ENCODE measurements at places on chromosomes 13 and 19.

DNA sequence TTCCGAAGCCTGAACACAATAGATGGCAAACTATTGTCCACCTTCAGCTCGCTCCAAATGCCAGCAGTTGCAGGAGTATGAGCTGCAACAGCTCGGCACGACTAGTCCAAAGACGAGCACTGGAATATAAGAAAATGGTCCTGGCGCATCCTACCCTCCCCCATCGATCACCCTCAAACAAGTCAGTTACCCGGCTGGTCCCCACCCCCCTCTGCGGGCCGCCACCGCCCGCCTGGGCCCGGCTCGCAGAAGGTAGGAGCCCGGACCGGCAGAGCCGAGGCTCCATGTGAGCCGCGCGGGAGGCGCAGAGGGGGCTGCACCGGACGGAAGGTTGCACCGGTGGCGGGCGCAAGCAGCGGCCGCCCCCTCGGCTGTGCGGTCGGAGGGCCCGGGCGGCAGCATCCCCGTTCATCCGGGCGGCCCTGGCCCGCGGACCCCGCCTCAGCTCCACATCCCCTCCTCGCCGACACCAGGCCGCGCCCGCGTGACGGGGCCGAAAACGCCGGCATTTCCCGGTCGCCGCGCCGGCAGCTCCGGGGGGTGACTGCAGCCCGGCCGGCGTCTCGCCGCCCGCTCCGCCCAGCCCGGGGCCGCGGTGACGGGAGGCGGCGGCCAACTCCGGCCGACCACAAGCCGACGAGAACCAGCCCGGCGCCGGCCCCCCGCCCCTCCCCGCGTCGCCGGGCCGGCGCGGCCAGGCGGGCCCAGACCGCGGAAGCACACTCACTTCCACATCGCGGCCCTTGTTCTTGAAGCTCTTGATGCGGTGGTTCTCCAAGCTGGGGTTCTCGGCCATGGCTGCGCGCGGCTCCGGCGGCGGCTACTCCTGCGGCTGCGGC, 552 bp downstream of the KPNA3 start:
- peak overlapping the region; percentile 83 for H3K27ac ChIP-seq
- no peaks in the 10 kb centered on the region for H3K27me3 ChIP-seq
- H3K36me3 ChIP-seq: no peaks in the 10 kb centered on the region

DNA sequence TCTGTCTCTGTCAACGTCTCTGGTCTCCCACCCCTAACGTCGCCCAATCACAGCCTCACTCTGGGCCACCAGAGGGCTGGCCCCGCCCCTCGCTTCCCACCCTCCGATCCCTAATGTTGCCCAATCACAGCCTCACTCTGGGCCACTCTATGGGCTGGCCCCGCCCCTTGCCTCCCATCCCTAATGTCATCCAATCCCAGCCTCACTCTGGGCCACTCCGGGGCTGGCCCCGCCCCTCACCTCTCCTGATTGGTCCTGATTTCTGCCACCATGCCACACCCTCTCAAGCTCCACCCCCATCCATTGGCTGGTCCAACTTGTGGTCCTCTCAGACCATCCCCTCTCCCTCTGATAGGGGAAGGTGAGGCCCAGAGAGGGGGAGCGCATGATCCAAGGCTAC, 24.9 kb downstream of the CELF5 start:
- no peaks in the 10 kb centered on the region for H3K36me3 ChIP-seq
- peaks cover 3% of the 10 kb centered on the region for H3K27me3 ChIP-seq
- no peak overlapping the region for H3K4me3 ChIP-seq
- H3K4me1 ChIP-seq: no peaks in the 10 kb centered on the region

GRCh38 chr13:77305266-77305665, 21.6 kb downstream of the MYCBP2 start:
- no peaks in the 10 kb centered on the region for H3K36me3 ChIP-seq
- H3K4me1 ChIP-seq: peaks cover 18% of the 10 kb centered on the region
- no peak for DNase-seq
- H3K27ac ChIP-seq: no peak overlapping the region
- no peaks in the 10 kb centered on the region for H3K27me3 ChIP-seq

DNA sequence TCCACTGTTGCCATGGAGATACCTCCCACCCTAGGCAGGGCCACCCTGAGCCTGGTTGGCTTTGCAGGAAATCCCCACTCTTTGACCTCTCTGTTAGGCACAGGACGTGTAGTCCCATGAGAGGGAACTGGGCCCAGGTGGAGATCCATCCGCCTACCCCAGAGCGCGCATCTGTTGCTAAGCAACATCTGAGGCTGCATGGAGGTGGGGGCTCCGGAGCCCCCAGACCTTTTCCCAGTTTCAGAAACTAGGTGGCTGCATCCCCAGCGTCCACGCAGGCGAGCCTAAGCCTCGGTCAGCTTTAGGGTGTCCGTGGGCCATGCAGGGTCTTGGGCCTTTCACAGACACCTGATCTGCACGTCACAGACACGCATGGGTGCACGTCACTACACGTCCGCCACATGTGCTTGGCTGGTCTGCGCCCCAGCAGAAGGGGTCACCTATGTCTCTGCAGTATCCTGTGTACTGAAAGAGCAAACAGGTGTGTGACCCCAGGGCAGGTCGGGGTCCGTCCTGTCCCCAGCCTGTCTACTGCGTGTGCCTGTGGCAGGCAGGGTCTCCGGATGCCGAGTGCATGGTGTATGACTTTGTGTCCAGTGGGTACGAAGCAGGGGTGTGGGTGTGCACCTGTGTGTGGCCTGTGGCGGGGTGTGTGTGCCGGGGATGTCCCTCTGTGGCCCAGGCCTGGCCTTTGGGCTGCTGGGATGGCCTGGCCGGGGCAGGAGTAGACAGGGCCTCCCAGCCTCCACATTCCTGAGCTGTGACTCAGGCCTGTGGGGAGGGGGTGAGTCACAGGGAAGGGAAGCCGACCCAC, 4.1 kb upstream of the CIRBP start:
- DNase-seq: no peak
- H3K27ac ChIP-seq: no peak overlapping the region
- H3K27me3 ChIP-seq: no peaks in the 10 kb centered on the region
- H3K36me3 ChIP-seq: peaks cover 4% of the 10 kb centered on the region
- peaks cover 77% of the 10 kb centered on the region for H3K4me1 ChIP-seq

DNA sequence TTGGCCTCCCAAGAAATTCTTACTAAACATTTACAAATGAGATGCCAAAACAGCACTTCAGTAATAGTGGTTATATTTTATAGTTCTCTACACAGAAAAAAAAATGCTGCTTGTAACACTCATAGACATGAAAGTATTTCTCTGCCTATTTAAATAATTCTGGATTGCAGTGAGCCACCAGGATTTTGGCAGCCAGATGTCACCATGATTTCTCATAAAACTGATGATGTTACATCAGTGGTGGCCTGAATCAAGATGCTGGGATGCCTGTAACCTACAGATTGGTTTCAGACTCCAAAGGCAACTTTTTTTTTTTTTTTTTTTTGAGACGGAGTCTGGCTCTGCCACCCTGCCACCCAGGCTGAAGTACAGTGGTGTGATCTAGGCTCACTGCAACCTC, 2.7 kb upstream of the CAPS start:
- DNase-seq: no peak
- peaks cover 32% of the 10 kb centered on the region for H3K36me3 ChIP-seq
- no peak overlapping the region for H3K4me3 ChIP-seq
- H3K27me3 ChIP-seq: no peaks in the 10 kb centered on the region
- peaks cover 5% of the 10 kb centered on the region for H3K4me1 ChIP-seq

DNA sequence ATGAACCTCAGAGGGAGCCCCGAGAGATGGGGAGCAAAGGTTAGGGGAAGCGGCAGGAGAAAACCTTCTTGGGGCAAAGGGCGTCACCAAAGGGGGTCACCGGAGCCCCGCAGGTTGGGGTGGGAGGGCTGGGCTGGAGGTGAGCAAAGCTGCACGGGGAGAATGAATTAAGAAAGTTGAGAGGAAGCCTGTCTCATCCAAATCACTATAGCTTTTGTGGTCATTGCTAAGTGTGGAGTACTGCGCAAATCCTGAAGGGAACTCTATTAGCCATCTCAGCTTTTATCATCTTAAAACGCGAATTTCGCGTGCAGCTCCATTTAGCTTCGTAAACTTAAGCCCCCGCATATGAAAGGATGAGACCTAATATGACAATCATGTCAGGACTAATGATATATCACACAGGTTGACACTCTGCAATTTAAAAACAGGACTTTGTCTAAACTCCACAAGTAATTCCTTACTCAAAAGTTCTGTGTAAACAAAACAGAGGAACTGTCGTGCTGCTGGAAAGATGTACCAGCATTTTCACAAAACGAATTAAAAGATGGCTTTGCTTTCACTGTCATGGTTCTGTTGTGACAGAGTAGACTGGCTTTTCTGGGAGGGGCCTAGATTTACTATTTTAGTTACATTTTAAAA, 631 bp downstream of the LACC1 start:
- no peaks in the 10 kb centered on the region for H3K36me3 ChIP-seq
- no peaks in the 10 kb centered on the region for H3K27me3 ChIP-seq
- H3K4me3 ChIP-seq: peak overlapping the region; percentile 76
- H3K27ac ChIP-seq: peak overlapping the region; percentile 46

GRCh38 chr13:60012488-60012887, 151.2 kb downstream of the DIAPH3 start:
- H3K4me1 ChIP-seq: no peaks in the 10 kb centered on the region
- H3K4me3 ChIP-seq: no peak overlapping the region
- no peak overlapping the region for H3K27ac ChIP-seq
- DNase-seq: no peak
- no peaks in the 10 kb centered on the region for H3K27me3 ChIP-seq
- H3K36me3 ChIP-seq: no peaks in the 10 kb centered on the region

GRCh38 chr19:14059652-14060155, 2.2 kb downstream of the PALM3 start:
- H3K27ac ChIP-seq: no peak overlapping the region
- H3K27me3 ChIP-seq: peaks cover 32% of the 10 kb centered on the region
- H3K4me3 ChIP-seq: no peak overlapping the region

GRCh38 chr19:10836479-10837330, 693 bp upstream of the TMED1 start:
- DNase-seq: peak; percentile 86
- peaks cover 11% of the 10 kb centered on the region for H3K36me3 ChIP-seq
- H3K27me3 ChIP-seq: no peaks in the 10 kb centered on the region
- peak overlapping the region; percentile 71 for H3K4me3 ChIP-seq
- peaks cover 21% of the 10 kb centered on the region for H3K4me1 ChIP-seq

GRCh38 chr13:113048766-113049165, 56.8 kb upstream of the F7 start:
- no peak for DNase-seq
- H3K36me3 ChIP-seq: peaks cover 3% of the 10 kb centered on the region
- H3K27ac ChIP-seq: no peak overlapping the region
- no peaks in the 10 kb centered on the region for H3K4me1 ChIP-seq
- H3K4me3 ChIP-seq: no peak overlapping the region
- no peaks in the 10 kb centered on the region for H3K27me3 ChIP-seq

- H3K36me3 ChIP-seq: no peaks in the 10 kb centered on the region
- no peaks in the 10 kb centered on the region for H3K4me1 ChIP-seq
- no peak overlapping the region for H3K27ac ChIP-seq
Measured at GRCh38 chr13:97445522-97446187, 11.7 kb downstream of the RAP2A start.

DNA sequence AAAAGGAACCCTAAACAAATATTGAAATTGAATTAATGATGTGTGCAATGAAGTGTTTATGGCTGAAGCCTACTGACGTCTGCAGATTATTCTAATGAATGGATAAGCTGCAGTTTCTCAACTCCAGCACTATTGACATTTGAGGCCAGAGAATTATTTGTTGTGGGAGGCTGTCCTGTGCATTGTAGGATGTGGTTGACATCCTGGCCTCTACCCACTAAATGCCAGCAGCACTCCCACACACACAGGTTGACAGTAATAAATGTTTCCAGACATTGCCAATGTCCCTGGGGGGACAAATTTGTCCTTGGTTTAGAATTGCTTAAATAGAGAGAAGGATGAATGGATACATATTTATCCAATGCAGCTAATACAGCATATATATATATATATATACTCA, 19.2 kb upstream of the MYH14 start:
- no peaks in the 10 kb centered on the region for H3K36me3 ChIP-seq
- H3K4me1 ChIP-seq: no peaks in the 10 kb centered on the region

DNA sequence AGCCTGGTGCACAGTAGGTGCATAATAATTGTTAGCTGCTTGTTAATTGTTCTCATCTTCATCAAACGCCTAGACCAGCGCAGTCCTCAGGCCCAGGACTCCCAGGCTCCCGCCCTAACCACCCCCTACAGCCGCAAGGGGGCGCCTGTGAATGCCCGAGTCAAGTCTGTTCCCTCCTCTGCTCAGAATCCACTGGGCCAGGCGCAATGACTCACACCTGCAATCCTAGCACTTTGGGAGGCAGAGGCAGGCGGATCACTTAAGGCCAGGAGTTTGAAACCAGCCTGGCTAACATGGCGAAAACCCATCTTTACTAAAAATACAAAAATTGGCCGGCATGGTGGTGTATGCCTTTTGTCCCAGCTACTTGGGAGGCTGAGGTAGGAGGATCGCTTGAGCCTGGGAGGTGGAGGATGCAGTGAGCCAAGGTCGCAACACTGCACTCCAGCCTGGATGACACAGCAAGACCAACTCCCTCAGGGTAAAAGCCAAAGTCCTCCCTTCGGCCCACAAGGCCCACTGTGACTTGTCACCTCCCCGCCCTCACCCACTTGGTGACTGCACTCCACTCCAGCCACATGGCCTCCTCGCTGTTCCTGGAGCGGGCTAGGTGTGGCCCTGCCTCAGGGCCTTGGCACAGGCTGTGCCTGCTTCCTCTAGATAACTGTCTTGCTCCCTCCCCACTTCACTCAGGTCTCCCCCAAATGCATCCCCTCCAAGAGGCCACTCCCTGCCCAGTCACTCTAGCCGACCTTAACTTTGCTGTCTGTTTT, 9.1 kb downstream of the ZNF653 start:
- DNase-seq: peak; percentile 44
- peaks cover 17% of the 10 kb centered on the region for H3K36me3 ChIP-seq
- H3K27me3 ChIP-seq: no peaks in the 10 kb centered on the region

DNA sequence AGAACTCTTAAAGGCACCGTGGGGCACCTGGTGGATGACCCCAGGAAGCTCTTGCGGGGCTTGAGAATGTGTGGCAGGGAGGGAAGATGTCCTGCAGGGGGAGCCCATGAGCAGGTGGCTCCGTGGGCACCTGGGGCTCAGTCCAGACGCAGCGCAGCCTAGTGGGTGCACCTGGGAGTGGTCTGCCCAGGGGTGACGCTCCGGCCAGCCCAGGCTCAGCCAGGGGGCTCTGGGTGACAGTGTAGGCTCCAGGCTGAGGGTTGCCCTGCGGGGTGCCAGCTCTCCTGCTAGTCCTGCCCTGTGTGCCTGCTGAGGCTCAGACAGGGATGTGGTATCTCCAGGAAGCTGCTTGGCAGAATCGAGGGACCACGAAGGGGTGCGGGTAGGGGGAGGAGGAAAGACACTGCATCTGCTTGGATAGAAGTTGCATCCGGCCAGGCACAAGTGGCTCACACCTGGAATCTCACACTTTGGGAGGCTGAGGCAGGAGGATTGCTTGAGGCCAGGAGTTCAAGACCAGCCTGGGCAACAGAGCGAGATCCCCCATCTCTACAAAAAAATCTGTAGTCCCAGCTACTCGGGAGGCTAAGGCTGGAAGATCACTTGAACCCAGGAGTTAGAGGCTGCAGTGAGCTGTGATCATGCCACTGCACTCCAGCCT, 15.0 kb upstream of the PGLS start:
- H3K27me3 ChIP-seq: no peaks in the 10 kb centered on the region
- peaks cover 6% of the 10 kb centered on the region for H3K36me3 ChIP-seq
- peaks cover 25% of the 10 kb centered on the region for H3K4me1 ChIP-seq
- H3K27ac ChIP-seq: no peak overlapping the region
- peak; percentile 91 for DNase-seq

- H3K4me3 ChIP-seq: no peak overlapping the region
- no peaks in the 10 kb centered on the region for H3K27me3 ChIP-seq
- no peaks in the 10 kb centered on the region for H3K36me3 ChIP-seq
- no peak overlapping the region for H3K27ac ChIP-seq
Measured at GRCh38 chr13:33381906-33382305, 96.4 kb upstream of the STARD13 start.

Measured in CD4-positive, alpha-beta T cell (primary cell).